ENCODE measurements at places on chromosomes 3 and 15.

DNA sequence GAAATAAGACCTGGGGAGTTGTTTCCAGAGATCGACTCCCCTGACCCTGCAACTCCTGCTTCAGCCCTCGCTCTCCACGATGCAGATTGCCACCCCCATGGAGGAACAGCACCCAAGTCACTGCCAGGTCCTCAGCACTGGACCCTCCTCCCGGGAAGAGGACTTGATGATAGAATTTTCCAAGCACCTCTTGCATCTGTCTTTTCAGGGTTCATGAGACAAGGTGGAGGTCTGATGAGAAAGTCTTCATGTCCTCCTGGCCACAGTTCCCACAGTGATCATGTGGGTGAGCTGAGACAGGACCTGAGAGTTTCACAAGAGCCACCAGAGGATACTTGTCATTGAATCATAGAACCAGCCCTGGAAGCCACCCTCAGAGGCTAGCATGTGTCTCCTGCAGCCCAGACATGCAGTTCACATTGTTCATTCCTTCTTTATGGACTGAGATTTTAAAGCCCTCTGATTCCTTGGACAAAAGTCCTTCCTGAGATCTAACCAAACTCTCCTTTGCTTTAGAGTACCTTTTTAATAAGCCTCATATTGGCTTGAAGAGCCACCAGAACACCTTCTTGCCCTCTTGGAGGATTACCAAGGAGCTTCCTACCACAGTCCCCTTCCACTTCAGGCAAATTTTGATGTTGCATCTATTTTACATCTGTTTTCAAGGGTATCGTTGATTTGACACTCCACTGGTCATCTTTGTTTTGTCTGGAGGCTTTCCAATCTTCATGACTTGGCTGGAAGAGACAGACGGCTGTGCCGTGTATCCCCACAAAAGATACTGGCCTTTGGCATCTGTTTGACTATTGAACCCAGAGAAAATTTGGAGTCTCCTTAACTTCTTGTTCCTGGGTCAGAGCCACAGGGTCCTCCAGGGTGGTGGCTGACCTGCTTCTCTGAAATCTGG, 224.8 kb upstream of the BHLHE40 start:
- DNase-seq: no peak

- DNase-seq: no peak
These were observed 86.1 kb downstream of the RTP4 start for GRCh38 chr3:187454085-187454815.

DNA sequence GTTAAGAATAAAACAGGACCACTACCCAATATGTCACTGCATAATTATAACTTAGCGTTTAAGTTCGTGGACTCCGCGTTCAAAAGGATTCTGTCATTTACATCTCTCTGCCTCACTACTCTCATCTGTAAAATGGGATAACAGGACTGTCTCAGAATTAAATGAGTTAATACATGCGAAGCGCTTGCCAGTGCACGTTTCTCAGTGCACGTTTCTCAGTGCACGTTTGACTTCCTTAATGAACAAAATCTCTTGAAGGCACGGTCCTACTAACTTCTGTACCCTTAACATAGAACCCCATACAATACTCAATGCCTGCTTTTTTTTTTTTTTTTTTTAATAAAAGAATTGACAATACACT, 499 bp downstream of the RABL3 start:
- DNase-seq: no peak

DNA sequence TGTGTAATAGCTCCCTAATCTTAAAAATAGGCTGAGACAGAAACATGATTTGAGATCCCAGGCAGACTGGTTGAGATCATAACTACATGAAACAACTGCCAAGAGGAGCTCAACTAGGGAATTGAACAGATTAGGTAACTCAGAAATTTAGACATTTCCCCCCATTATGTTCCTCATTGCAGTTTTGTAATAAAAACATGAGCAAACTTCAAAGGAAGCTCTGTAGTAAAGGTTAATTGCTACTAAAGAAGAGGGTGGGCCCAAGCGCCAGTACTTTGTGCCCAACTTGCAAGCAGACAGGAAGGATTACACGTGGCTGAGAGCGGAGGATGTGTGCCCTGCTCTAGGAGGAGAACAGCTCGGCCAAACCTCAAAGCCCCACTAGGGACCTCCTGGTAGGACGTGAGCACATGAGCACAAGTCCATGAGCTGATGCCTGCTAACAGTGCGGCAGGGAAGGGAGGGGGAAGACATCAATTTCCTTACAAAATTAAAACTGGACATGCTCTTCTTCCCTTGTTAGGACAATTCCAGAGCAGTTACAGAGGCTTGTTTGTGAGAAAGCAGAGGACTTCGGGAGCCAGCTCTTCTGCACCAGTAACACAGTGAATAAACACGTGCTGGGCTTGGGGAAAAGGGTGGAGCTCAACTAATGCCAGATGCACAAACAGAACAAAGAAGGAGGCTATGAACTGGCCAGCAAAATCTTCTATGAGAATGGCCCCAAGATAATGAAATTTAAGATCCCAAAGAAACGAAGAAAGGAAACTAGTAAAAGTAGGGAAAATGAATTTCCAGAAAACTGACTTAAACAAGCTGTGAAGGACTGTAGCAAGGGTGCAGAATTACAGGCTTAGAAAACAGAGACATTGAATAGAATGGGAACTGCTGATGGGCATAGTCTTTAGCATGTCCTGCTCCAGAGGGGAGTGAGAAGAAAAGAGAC, 275.5 kb downstream of the MECOM start:
- no peak for DNase-seq

GRCh38 chr3:76083992-76084391, 298.6 kb upstream of the ZNF717 start:
- DNase-seq: no peak
